Activated CD8-positive, alpha-beta memory T cell treated with anti-CD3 and anti-CD28 coated beads, Interleukin-2, amount 50 U/mL, for 4 hours (primary cell): ENCODE measurements at places on chromosomes 4 and X.

DNA sequence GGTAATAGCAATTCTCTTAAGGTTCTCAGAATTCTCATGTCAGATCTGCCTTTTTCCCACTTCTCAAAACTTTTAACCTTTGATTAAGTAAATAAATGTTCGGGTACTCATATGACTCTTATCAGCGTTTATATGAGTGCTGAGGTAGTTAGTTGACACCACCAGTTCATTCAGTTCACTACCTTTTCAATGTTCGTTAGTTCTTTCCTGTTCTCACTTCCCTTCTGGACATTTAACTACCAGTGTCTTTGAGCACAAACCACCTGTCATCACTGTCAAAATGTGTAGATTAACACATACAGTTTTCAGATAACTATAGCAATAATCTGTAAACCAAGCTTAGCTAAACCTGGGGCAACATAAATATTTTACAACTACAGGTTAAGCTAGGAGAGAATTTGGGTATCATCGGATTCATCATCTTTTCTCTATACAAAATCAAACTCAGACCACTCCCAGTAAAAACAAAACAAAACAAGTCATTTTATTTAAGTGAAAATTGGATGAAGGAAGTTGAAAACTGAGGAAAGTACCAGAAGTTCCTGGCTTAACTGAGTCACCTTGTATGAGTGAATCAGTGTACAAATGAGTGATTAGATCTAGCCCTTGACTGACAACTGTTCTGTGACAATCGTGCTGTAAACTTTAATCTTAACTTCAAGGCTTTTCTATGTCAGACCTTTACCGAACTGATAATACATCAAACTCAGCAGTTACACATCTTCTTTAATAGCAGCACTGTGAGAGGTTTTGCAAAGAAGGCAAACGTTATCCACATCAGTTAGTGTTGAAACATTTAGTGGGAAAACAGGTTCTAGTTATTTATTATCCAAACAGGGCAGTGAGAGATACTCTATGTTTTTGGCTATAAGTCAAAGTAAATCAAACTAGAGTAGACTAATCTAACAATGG lies 41.9 kb downstream of the ARHGEF38 start:
- no peak for DNase-seq

- DNase-seq = no peak
These were observed 18.4 kb downstream of the NOP14 start for GRCh38 chr4:2944586-2945526.

DNA sequence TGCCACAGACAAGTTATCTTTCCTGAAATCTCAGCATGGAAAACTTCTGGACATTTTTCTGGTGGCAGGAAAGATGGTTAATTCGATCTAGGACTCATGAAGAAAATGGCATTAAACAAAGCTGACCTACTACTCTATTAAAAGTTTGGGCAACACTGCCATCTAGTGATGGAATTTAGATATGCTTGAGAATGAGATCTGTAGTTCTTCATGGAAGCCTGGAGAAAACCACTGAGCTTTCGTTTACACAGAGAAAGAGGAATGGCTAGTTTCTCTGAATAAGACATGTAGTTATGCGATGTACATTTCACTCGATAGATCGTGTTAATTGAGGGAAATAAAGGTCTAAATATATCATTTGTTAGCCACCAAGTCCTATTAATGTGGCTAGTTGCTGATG lies 51.7 kb upstream of the CHRDL1 start:
- no peak for DNase-seq

GRCh38 chrX:16033331-16033730 lies 90.0 kb upstream of the GRPR start:
- DNase-seq = no peak

DNA sequence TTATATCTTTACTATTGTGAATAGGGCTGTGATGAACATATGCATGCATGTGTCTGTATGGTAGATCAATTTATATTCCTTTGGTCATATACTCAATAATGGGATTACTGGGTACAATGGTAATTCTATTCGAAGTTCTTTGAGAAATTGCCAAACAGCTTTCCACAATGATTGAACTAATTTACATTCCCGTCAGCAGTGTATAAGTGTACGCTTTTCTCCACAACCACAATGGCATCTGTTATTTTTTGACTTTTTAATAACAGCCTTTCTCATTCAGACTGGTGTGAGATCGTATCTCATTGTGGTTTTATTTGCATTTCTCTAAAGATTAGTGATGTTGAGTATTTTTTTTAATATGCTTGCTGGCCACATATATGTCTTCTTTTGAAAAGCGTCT lies 439.4 kb upstream of the KLHL4 start:
- no peak for DNase-seq

DNA sequence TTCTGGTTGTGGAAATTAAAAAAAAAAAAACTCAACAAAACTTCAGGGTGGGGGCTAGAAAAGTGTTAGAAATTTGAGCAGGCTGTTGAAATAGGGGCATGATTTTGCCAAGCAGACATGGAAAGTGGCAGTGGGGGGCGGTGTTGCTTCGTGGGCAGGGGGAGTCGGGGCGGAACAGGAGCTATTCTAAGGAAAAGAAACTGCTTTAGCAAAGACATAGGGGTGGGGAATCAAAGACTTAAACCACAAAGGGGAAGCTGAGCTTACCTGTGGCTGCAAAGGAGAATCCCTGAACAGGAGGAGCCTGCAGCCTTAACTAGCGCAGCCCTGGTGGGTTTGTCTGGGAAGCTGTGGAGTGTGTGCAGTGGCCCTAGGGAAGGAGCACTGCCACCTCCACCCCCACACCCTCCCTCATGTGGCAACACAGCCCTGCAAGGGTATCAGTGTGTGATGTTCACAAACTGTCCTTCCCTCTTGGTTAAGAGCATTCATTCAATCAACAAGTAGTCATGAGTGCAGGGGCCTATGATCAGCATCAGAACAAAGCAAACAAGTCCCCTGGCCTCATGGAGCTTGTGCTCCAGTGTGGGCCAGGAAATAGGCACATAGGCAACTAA lies 20.5 kb downstream of the SEL1L3 start:
- peak; percentile 50 for DNase-seq

DNA sequence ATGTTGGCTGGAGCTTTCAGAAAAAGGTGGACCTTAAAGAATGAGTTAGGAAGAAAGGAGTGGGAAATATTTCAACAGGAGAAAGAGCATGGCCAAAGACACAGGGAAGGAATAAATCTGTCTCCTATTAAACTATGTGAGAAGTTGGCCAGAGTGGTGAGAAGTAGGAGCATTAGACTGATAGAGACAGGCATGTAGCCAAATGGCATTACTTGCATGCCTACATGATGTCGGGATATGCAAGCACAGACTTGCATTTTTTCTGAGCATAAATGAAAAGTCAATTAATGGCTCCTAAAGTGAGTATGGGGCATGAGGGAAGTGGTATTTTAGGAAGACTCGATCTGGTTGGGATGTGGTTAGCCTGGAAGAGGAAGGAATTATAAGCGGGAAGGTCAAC lies 279.6 kb upstream of the PITX2 start:
- no peak for DNase-seq

- DNase-seq = no peak
These were observed 87.3 kb upstream of the WDR1 start for GRCh38 chr4:10203851-10204250.

DNA sequence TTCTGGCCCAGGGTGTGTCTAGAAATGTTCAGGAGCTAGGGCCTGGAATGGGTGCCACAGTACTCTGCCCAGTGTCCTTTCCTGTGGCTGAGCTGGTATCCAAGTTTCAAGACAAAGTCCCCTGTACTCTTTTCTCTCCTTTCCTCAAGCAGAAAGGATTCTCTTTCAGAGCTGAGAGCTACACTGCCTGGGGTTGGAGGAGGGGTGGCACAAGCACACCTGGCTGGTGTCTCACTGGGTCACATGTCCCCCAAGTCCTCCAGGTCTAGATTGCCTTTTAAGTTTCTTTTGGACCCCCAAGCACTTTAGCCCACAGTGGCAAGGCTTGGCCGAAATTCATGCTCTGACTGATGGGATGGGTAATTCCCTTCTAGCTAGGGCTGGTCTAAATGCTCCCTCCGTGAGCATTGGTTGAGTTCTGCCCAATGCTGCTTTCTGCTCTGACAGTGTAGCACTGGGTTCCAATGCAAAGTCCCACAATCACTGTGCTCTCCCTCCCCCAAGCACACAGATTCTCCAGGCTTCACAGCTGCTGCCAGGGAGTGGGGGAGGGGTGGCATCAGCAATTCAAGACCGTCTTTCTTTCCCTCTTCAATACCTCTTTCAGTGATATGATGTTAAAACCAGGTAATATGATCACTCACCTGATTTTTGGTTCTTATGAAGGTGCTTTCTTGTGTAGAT lies 47.8 kb downstream of the BEX3 start:
- no peak for DNase-seq
